Stimulated activated naive B cell treated with anti-CD40 and anti-IgM and Interleukin-4, amounts not matched to agents 10 μg/mL and 1 μg/mL and 100 μg/mL, for 72 hours (primary cell): ENCODE measurements at places on chromosomes 1 and 21.
A peak's percentile ranks its signal among the peaks of the same experiment; 100 is the strongest.

- no peak overlapping the region for H3K27ac ChIP-seq
- DNase-seq = no peak
- H3K36me3 ChIP-seq = no peaks in the 10 kb centered on the region
- no peaks in the 10 kb centered on the region for H3K4me1 ChIP-seq
- no peak overlapping the region for H3K4me3 ChIP-seq
- H3K27me3 ChIP-seq = peaks cover 54% of the 10 kb centered on the region
These were observed 60.4 kb downstream of the LAMC2 start for GRCh38 chr1:183246436-183246835.

- no peaks in the 10 kb centered on the region for H3K36me3 ChIP-seq
- H3K4me1 ChIP-seq = peaks cover 23% of the 10 kb centered on the region
- DNase-seq = no peak
- no peak overlapping the region for H3K4me3 ChIP-seq
These were observed 49.3 kb downstream of the KANK4 start for GRCh38 chr1:62269851-62270495.

DNA sequence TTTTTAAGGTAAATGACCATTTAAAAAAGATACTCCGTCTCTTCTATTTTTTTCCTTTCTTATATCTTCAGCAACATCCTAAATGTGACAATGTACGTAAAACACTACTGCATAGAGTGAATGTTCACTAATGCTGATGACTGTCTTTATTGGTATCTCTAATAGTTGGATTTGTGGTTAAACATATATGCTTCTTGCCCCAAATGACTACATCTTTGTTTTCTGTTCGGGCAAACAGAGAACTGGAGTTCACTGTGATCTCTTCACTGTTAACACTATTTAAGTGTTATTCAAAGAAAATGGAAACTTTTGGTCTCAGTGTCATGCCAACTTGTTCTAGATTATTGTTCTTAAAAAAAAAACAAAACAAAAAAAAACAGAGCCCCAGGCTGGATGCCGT is 109.4 kb downstream of the KIF26B start:
- H3K27me3 ChIP-seq = peaks cover 4% of the 10 kb centered on the region
- no peak for DNase-seq
- H3K4me1 ChIP-seq = peaks cover 5% of the 10 kb centered on the region
- H3K4me3 ChIP-seq = no peak overlapping the region
- no peak overlapping the region for H3K27ac ChIP-seq

DNA sequence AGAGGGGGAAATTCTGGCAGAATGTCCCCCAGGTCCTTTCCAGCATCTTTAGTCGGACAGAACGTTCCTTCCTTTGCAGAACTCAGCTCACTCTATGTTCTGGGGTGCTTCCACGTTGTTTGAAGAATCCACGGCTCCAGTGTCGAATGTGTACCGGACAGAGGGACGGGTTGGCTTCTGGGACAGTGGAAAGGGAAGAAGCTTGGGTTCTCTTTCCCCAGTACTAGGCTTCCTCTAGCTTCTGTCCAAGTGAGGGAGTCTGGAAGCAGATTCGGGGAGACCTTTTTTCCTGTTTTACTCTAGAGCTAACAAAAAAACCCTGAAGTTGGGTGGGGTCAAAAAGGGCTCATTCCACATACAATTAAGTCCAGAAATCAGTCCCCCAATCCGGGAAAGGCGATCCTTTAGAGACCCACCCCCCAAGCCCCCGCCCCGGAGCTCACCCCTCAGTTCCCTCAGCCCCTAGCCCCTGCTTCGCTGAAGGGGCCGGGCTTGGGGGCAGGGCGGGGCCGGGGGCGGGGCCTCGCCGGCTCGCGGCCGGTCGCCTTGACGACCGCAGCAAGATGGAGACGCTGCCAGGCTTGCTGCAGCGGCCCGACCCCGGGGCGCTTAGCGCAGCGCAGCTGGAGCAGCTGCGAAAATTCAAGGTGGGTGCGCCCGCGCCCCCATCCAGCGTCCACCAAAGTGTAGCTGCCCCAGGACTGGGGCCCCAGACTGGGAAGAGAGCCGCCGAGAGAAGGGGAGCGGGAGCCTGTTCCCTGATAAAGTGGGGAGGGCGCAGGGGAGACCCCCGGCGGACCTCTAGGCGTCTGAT is at the start of gene RIIAD1:
TSS of gene RIIAD1 (plus strand) at position 549 of the 814 bp plus-strand sequence. CDS start at position 564, 15 bp downstream.
- H3K4me3 ChIP-seq = peak within 1 kb of the TSS; percentile 93
- peak within 1 kb of the TSS; percentile 44 for H3K27ac ChIP-seq
- H3K27me3 ChIP-seq = peaks cover 55% of the 10 kb centered on the region
- no peaks in the 10 kb centered on the region for H3K36me3 ChIP-seq
- DNase-seq = no peak
- H3K4me1 ChIP-seq = peaks cover 20% of the 10 kb centered on the region

DNA sequence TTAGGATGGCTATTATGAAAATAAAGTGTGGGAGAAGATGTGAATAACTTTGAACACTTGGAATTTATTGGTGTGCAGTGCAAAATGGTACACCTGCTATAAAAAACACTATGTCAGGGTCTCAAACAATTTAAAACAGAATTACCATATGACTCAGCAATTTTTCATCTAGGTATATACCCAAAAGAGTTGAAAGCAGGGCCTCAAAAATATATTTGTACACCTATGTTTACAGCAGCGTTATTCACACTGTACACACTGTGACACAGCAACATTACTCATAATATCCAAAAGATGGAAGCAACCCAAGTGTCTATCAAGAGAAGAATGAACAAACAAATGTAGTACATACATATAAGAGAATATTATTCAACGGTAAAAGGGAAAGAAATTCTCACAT is 75.8 kb downstream of the SPATA6 start:
- H3K36me3 ChIP-seq = peaks cover 1% of the 10 kb centered on the region
- no peak overlapping the region for H3K4me3 ChIP-seq
- H3K27me3 ChIP-seq = no peaks in the 10 kb centered on the region
- DNase-seq = no peak

- H3K4me3 ChIP-seq = no peak overlapping the region
- no peak overlapping the region for H3K27ac ChIP-seq
- peaks cover 48% of the 10 kb centered on the region for H3K27me3 ChIP-seq
- H3K36me3 ChIP-seq = no peaks in the 10 kb centered on the region
- DNase-seq = no peak
These were observed 3.9 kb downstream of the MAGI3 start for GRCh38 chr1:113394043-113394862.

- peaks cover 4% of the 10 kb centered on the region for H3K4me1 ChIP-seq
- no peaks in the 10 kb centered on the region for H3K36me3 ChIP-seq
- no peaks in the 10 kb centered on the region for H3K27me3 ChIP-seq
These were observed 34.9 kb downstream of the PLXNA2 start for GRCh38 chr1:208209286-208209685.
